ENCODE measurements at places on chromosomes 1 and 21.

GRCh38 chr1:77193951-77194350, 25.3 kb downstream of the PIGK start:
- no peak for DNase-seq

DNA sequence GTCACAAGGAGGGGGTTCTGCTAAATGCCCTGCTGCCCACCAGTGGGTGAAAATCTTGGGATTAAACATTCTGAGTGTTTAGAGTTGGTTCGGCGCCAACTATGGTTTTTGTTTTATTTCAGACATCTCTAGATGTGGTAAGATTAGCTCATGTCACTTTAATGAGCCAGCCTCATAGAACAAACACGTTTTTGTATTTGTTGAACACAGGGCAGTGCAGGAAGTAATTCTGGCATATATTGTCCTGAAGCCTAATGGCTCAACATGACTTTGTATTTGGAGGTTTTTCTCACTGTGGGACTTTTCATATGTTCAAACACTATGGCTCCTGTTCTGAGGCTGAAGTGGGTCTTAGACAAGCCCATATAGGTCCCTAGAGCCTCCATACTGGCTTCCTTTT, 107.8 kb downstream of the NGF start:
- DNase-seq = no peak

DNA sequence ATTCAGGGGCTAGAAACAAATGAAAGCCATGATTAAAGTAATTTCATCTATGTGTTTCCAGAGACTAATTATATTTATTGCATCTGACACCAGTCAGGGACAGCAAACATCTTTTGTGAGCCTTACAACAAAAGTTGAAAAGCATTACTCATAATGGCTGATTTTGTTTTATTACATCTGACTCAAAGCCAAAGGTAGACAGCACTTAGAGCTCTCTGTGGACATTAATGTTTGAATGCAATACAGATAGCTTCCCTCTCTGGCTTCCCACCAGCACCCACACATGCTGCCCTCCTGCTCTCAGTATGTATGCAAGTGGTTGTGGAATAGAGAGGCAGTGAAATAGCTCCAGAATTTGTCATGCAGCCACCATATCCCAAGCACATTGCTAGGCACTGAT, 198.7 kb downstream of the SETD4 start:
- DNase-seq = no peak

DNA sequence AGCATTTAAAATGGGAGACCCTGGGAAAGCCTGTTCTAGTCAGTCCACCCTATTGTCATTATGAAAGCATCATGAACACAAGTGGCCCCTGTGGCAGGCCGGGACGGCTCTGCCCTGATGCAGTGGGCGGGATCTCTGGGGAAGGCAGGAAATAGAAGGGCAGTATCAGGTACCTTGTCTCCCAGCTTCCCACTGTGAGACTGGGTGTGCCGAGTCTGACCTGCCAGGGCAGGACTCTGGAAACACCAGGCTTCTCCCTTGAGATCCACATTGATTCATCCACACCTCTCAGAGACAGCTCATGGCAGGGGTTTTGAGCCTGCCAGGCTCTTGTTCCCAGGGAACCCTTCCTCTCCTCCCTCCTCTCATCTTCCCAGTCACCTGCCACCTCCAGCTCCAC, 24.5 kb upstream of the GNPAT start:
- DNase-seq = peak; percentile 87

- DNase-seq = no peak
Observed at GRCh38 chr1:13674377-13674776, 25.6 kb upstream of the PRDM2 start.

- no peak for DNase-seq
Observed at GRCh38 chr21:28928578-28929420, 63.9 kb downstream of the LTN1 start.

DNA sequence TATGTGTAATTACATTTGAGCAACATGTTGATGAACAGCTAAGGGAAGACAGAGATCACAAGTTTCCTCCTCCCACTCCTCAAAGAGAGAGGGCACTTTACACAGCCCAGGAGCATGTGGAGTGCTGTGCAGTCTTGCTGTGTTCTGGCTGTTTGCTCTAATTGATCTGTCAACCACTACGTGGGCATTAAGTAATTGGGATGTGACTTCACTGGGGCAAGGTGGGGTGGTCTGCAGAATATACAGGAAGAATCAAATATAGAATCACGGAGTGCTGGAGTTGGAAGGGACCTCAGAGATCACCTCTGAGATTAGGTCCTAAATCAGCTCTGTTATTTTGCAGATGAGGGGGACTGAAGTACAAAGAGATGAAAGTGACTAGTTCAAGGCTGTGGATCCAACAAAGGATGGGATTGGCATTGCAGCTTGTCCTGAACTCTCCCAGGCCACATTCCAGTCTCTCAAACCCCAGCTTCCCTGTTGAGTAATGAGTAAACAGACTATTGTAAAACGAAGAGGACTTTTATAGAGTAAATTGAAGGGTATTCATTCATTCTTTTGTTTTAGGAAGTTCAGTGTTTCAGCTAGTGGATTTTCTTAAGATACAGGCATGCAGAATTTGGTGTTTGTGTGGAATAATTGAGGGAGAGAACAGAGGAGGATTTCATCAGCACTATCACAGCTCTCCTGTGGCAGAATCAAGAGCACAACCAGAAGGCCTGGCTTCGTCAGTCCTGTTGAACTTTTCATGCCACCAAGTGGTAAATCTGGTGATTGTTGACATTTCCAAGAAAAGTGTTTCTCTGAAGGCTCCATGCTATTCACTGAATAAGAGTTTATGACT, 22.4 kb downstream of the NOS1AP start:
- no peak for DNase-seq
